ENCODE measurements at places on chromosomes 3 and 15.

DNA sequence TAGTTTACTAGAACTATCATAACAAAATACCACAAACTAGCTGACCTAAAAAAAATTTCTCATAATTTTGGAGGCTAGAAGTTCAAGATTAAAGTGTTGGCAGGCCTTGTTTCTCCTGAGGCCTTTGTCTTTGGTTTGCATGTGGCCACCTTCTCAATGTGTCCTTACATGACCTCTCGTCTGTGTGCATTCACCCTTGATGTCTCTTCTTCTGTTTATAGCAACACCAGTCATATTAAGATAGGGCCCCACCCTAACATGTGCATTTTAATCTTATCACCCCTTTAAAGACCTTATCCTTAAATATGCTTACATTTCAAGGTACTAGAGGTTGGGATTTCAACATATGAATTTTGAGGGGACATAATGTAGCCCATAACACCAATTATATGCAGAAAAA lies 177.0 kb downstream of the ZBBX start:
- DNase-seq = no peak

- no peak for DNase-seq
Observed at GRCh38 chr3:111668326-111668725, 73.2 kb upstream of the ZBED2 start.

DNA sequence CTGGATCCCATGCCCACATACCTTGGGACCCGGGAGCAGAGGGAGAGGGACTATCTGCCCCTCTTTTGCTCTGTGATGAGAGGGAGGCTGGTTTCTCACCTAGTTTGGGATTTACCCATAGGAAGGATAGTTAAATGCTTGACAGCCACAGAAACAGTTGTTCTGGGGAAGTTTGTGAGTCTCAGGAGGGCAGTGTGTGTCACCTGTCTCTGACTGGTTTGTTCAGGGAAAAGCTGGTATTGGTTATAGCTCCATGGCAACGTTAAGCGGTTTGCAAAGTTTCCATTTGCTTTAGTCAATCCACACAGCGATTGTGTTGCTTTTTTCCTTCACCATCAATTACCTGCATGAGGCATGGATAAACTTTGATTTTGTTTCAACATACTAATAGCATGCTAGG lies 3.7 kb upstream of the TMED3 start:
- DNase-seq = no peak

- peak; percentile 98 for DNase-seq
Observed at GRCh38 chr15:81133782-81134461, at the start of gene CFAP161. TSS of gene CFAP161 (plus strand) at chr15:81134270. CDS start at chr15:81134330, 60 bp downstream.

- no peak for DNase-seq
Observed at GRCh38 chr15:94674296-94674695, 442.9 kb downstream of the MCTP2 start.

DNA sequence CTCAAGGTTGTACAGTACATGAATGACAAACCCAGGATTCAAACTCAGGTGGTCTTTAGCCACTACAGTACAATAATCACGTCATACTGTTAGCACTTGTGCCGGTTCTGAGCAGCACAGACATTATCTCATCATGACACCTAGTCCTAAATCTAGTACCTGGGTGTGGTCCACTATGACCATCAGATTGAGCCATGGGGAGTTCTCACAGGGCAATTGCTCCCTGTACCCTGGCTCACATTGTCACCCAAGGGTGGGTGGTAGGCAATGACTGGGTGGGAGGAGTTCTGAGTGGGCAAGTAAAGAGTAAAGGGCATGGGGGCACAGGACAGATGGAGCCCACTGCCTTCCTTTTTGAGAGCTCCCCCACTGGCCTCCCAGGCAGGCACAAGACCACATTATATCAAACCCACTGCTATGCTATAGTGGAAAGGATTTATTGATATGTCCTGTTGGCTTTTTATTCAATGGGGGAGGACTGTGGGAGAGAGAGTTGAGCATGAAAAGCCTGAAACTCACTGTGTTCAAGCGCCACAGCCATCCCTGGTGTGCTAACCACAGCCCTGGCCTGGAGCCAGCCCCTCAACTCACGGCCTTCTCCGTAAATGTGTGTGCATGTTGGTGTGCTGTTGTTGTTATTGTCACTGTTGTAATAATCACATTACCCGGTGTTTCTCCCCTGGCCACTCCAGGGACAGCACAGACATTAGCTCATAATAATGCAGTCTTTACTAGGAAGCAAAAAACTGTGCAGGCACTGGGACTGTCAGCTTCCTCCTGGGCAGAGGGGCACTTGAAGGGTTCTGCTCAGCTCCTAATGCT lies 27.3 kb downstream of the ADCY5 start:
- no peak for DNase-seq

GRCh38 chr15:49323207-49323606 lies 99.8 kb upstream of the FGF7 start:
- no peak for DNase-seq

- no peak for DNase-seq
Observed at GRCh38 chr3:15409239-15409638, 18.1 kb downstream of the METTL6 start.

DNA sequence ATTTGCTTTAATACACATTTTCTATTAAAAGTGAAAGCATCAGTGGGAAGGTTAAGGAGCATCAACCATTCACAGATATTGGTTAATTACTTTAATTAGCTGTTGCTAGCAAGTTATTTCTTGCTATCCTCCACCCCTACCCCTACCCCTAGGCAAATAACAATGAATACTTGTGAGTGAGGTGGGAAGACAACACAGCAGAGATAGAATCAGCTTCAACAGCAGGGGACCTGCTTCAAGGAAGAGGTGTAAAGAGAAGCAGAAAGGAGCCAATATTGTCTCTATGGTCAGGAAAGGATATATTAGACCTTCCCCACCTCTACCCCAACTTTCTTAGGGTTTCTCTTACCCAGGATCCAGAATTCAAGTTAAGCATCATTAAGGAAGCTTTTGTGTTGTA lies 149.4 kb downstream of the SNRK start:
- no peak for DNase-seq

DNA sequence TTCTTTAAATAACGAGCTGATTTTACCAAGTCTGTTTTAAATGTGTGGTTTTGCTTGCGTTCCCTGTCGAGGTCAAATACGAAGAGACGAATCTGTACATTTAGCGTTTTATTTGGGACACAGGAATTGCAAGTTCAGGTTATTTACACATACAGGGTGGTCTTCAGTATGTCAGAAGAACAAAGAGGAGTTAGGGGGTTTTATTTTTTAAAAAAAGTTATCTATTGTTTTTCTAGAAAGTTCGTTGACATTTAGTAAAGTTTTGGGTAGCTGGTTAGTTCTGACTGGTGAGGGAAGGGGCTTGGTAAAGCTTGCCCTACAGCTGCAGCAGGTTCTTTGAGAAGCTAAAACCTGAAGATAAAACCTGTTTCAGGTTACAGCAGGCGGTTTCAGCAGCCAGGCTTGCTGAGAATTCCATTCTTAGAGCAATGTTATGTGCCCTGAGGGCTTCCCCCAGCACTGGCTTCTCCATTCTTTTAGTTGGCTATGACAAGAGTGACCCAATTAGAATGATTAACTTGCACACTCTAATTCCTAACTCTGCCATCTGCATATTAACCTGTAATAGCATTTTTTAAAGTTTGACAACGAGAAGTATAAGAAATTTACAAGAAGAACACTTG lies 815 bp upstream of the ZNF280D start:
- no peak for DNase-seq

DNA sequence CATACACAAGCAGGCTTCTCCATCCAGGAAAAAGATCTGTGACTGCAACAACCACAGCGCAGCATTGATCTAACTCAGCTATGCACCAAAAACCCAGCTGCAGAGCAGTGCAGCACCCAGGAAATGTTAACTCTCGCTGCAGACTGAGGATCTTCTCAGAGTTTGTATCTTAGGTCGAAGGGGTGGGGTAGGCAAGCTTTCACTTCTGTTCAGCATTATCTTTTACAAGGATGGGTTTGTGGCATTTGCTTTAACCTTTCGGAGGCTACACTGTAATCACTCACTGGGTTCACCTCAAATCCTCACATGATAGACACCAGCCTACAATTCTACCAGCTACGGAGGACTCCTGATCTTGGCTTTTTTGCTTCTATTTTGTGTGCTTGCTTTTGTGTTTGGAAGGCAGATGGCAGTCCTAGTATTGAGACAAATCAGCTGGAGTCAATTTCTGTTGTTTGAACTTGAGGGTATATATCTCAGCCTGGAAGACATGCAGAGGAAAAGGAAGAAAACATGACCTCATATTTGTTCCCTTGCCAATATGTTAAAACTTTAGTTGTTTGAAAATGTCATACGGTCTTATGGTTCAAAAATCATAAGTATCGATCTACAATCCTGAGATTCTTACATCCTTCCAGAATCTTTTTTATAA lies 25.2 kb downstream of the LRRK1 start:
- DNase-seq = no peak

DNA sequence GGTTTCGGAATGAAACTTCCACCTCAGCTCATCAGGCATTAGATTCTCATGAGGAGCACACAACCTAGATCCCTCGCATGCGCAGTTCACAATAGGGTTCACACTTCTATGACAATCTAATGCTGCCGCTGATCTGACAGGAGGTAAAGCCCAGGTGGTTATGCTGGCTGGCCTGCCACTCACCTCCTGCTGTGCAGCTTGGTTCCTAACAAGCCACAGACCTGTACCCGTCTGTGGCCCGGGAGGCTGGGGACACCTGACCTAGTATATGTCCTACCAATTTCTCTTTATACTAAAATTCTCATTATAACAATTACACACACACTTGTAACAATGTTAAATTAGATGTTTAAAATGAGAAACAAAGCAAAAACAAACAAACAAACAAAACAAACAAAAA lies 172.2 kb downstream of the SLC9A9 start:
- DNase-seq = no peak

Measured in iPS-NIHi11 (cell line).